Panc1 (cell line): ENCODE measurements at places on chromosomes 16 and 17. TPM values are rescaled to one million over a fixed set of nuclear protein-coding genes. Genes with fewer than 3 reads are reported as not detected.

The RUNDC3A gene
- 3.6 TPM for total RNA-seq

The CRISPLD2 gene
- total RNA-seq: 12.9 TPM

The CCDC144A gene
- 0.57 TPM for total RNA-seq

The SSTR5 gene
- 2.8 TPM for total RNA-seq

The C17orf50 gene
- not detected for total RNA-seq

The KRT32 gene
- 0.72 TPM for total RNA-seq

- no peak overlapping the region for H3K27ac ChIP-seq
- H3K36me3 ChIP-seq: no peaks in the 10 kb centered on the region
- H3K4me1 ChIP-seq: no peaks in the 10 kb centered on the region
- no peak for DNase-seq
- no peaks in the 10 kb centered on the region for H3K27me3 ChIP-seq
Observed at GRCh38 chr16:68936736-68937631, 93.7 kb downstream of the TANGO6 start.

- no peak for DNase-seq
- H3K4me3 ChIP-seq: no peak overlapping the region
- H3K27ac ChIP-seq: no peak overlapping the region
- no peaks in the 10 kb centered on the region for H3K27me3 ChIP-seq
- no peaks in the 10 kb centered on the region for H3K4me1 ChIP-seq
Observed at GRCh38 chr17:47978324-47978723, 7.4 kb downstream of the CDK5RAP3 start.

- no peaks in the 10 kb centered on the region for H3K4me1 ChIP-seq
- no peak overlapping the region for H3K4me3 ChIP-seq
- H3K36me3 ChIP-seq: no peaks in the 10 kb centered on the region
- H3K27ac ChIP-seq: no peak overlapping the region
- no peak for DNase-seq
Observed at GRCh38 chr17:72100470-72100869, 20.4 kb upstream of the SOX9 start.

GRCh38 chr17:20094777-20095176 is 85.6 kb downstream of the SPECC1 start:
- peak overlapping the region; percentile 85 for H3K27ac ChIP-seq
- DNase-seq: no peak
- no peak overlapping the region for H3K4me3 ChIP-seq
- peaks cover 58% of the 10 kb centered on the region for H3K4me1 ChIP-seq

DNA sequence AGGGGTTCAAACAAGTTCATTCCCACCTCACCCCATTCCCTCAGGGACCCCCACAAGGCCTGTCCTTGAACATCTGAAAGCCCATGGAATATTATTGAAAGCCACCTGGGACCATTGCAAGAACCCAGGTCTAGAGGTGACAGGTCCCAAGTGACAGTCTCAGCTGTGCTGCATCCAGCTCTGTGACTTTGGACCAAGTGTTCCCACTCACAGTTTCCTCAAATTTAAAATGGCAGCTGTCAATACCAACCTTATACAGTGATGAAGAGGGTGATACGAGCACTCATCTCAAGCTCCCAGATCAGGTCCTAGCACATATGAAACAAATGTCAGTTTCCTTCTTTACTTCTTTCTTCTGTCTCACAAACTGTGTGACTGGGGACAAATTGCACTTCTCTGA is 9.1 kb downstream of the ERAL1 start:
- no peak overlapping the region for H3K4me3 ChIP-seq
- H3K27ac ChIP-seq: no peak overlapping the region
- no peaks in the 10 kb centered on the region for H3K4me1 ChIP-seq
- no peaks in the 10 kb centered on the region for H3K36me3 ChIP-seq
- no peak for DNase-seq
- no peaks in the 10 kb centered on the region for H3K27me3 ChIP-seq

- H3K36me3 ChIP-seq: no peaks in the 10 kb centered on the region
- no peak for DNase-seq
- H3K27me3 ChIP-seq: no peaks in the 10 kb centered on the region
Observed at GRCh38 chr16:90043526-90043925, 24.3 kb upstream of the DBNDD1 start.

DNA sequence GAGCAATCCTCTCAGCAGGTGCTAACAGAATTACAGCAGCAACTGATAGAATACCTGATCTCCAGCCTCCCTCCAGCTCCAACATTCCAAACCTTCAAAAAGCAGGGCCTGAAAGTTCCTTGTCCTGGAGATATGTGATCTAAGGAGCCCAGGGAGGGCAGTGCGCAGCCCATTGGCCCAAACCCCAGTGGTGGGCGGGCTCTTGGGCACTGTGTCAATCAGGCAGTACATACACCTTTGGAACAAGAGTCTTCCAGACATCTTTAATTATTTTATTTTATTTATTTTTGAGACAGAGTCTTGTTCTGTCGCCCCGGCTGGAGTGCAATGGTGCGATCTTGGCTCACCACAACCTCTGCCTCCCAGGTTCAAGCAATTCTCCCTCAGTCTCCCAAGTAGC is 24.2 kb downstream of the SLC12A3 start:
- no peak overlapping the region for H3K27ac ChIP-seq
- H3K4me1 ChIP-seq: no peaks in the 10 kb centered on the region
- H3K36me3 ChIP-seq: no peaks in the 10 kb centered on the region
- no peak for DNase-seq
- no peak overlapping the region for H3K4me3 ChIP-seq

DNA sequence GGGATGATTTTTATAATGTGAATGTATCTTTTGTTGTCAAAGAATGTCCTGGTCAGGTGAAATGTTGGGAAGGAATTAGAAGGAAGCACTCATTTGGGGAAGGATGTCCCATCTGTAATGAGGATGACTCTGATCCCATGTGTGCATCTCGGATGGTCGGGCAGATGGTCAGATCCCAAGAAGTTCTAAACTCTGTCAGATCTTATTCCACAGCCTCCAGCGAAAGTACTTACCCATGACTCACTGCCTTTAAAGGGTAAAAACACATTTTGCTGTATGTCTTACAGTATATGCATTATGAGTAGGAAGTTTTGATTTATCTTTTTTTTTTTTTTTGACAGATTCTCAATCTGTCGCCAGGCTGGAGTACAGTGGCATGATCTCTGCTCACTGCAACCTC is 548 bp upstream of the KRTAP4-11 start:
- H3K36me3 ChIP-seq: no peaks in the 10 kb centered on the region
- no peaks in the 10 kb centered on the region for H3K4me1 ChIP-seq
- H3K4me3 ChIP-seq: no peak overlapping the region
- DNase-seq: no peak
- H3K27ac ChIP-seq: no peak overlapping the region

GRCh38 chr16:69444873-69445517 is 20.6 kb downstream of the CYB5B start:
- peak overlapping the region; percentile 87 for H3K27ac ChIP-seq
- H3K27me3 ChIP-seq: no peaks in the 10 kb centered on the region
- no peak overlapping the region for H3K4me3 ChIP-seq
- DNase-seq: no peak
- H3K36me3 ChIP-seq: peaks cover 14% of the 10 kb centered on the region; the same call in 1 of the 2 replicates

GRCh38 chr17:58504826-58505351 is 9.5 kb downstream of the MTMR4 start:
- no peaks in the 10 kb centered on the region for H3K27me3 ChIP-seq
- no peak overlapping the region for H3K27ac ChIP-seq
- no peaks in the 10 kb centered on the region for H3K36me3 ChIP-seq

GRCh38 chr17:7894226-7894625 is 5.6 kb downstream of the CHD3 start:
- H3K36me3 ChIP-seq: peaks cover 13% of the 10 kb centered on the region
- H3K27me3 ChIP-seq: no peaks in the 10 kb centered on the region
- no peak overlapping the region for H3K4me3 ChIP-seq
- no peak for DNase-seq
- H3K27ac ChIP-seq: no peak overlapping the region

- no peaks in the 10 kb centered on the region for H3K4me1 ChIP-seq
- no peak overlapping the region for H3K4me3 ChIP-seq
- H3K36me3 ChIP-seq: no peaks in the 10 kb centered on the region
- no peak for DNase-seq
- no peak overlapping the region for H3K27ac ChIP-seq
- no peaks in the 10 kb centered on the region for H3K27me3 ChIP-seq
Observed at GRCh38 chr16:65101009-65101408, 20.9 kb downstream of the CDH11 start.

DNA sequence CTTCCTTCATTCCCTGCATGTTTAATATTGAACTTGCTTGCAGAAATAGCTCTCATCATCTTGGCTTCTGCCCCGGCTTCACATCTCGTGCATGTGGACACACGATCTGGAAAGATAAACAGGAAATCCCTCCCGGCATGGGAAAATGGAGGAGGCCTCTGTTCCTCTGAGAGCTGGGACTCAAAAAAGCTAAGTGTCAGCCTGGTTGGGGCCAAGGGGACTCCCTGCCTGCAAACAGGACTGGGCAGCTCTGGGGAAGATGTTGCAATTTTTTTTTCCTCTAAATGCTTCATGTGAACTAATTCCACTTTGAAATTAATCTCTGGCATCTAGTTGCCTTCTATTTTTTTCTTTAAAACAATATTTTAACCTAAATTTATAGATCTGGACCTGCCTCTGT is 24.8 kb downstream of the ITPRIPL2 start:
- no peak overlapping the region for H3K4me3 ChIP-seq
- no peaks in the 10 kb centered on the region for H3K27me3 ChIP-seq
- H3K36me3 ChIP-seq: no peaks in the 10 kb centered on the region
- no peak for DNase-seq
- no peak overlapping the region; the same call in 1 of the 2 replicates for H3K27ac ChIP-seq

GRCh38 chr16:86598607-86599565 is 20.5 kb downstream of the FOXL1 start:
- no peak overlapping the region for H3K4me3 ChIP-seq
- H3K36me3 ChIP-seq: no peaks in the 10 kb centered on the region
- H3K27ac ChIP-seq: no peak overlapping the region
- no peaks in the 10 kb centered on the region for H3K27me3 ChIP-seq
- DNase-seq: no peak
- no peaks in the 10 kb centered on the region for H3K4me1 ChIP-seq
